Ureter (tissue), 1 donor: ENCODE measurements at places on chromosomes 5 and 9. TPM values are rescaled to one million over a fixed set of nuclear protein-coding genes. Genes with fewer than 3 reads are reported as not detected.

ANKRD18B gene
- 12.3 TPM for total RNA-seq

KCNV2 gene
- not detected for total RNA-seq

PCDHB7 gene
- total RNA-seq, result 2.4 TPM

GRCh38 chr5:10564838-10565784, 1.2 kb downstream of the ANKRD33B start:
- DNase-seq, result peak; percentile 52

- DNase-seq, result no peak
Observed at GRCh38 chr9:116142706-116143492, 10.7 kb upstream of the PAPPA start.

GRCh38 chr5:42557689-42558088, 134.4 kb downstream of the GHR start:
- DNase-seq, result no peak

- DNase-seq, result no peak
Observed at GRCh38 chr5:39219437-39219836, at the start of gene FYB1. FYB1 (minus strand) TSS chr5:39219563; CDS start chr5:39202960, 16,603 bp downstream.

GRCh38 chr9:14437354-14438231, 123.7 kb upstream of the NFIB start:
- DNase-seq, result no peak

GRCh38 chr9:113853333-113853732, 22.8 kb upstream of the ZNF618 start:
- DNase-seq, result no peak

DNA sequence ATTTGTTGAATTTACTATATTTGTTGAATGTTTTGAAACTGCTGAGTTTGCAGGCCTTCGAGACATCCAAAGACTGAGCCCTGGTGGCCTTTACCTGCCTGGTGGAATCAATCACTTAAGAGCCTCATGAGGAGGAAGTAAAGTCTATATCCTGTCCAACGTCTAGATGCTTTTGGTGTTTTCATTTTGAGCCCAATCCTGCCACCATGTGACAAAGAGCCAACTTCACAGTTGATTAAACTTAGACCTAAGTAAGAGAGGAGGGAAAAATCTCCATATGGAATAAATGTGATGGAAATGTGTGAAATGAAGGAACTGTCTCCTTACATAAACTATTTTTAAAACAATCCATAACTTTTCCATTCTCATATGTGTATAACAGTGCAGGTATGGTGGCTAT, 220.1 kb downstream of the PRR16 start:
- no peak for DNase-seq

DNA sequence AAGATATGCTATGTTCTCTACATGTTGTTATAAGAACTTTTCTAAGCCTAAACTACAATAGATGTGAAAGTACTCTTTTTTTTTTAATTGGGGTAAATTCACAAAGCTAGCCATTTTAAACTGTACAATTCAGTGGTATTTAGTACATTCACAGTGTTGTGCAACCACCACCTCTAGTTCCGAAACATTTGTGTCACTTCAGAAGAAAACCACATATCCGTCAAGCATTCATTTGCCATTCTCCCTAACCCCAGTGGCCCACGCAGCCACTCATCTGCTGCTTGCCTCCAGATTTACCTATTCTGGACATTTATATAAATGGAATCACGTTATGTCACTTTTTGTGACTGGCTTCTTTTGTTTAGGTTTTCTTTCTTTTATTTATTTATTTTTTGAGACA, 43.1 kb downstream of the SPTAN1 start:
- no peak for DNase-seq
